ENCODE measurements at places on chromosomes 1 and 21.

DNA sequence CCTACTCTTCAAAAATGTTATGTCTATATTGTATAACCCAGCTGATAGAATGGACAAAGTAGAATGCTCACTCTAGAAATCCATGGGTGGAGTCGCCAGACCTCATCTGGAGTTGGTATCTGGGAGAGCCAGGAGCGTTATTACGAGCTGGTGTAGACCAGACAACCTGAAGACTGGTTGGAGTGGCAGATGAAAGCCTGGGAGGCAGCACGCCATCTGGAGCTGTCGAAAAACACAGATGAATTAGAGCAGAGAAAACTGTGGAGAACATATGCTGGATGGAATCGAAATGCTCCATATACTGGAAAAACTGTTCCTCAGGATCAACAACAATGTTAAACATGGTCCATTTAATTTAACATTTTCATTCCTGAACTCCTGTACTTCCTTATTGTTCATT lies 333.6 kb downstream of the KCTD3 start:
- no peak for DNase-seq

DNA sequence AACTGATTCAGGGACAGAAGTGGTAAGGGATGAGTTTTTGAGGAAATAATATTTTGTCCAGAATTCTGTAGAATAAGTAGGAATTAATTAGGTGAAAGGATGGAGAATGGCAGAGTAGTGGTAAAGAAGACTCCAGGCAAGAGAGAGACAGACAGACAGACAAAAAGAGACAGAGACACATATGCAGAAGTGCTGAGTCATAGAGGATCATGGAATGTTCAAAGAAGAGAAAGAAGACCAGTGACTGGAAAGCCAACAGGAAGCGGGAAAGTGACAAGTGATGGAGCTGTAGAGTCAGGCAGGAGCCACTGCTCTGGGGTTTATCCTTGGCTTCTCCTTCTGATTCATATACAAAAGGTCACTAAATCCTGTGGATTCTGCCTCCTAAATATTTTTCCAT lies 85.9 kb downstream of the UROD start:
- no peak for DNase-seq

DNA sequence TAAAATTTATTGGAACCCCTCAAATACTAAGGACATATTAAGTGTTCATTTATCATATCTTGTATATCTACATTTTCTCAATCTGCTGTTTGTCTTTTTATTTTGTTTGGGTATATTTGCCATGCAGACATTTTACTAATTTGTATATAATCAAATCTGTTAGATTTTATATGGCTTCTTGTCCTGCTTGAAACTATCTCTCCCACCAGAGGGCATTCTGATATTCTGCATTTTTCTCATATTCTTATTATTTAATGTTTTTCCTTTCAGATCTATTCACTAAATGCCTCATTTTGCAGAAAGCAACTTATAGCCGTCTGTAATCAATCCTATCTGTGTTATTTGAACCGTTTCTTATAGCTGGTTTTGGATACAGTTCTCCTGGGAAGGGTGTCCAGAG lies 745.5 kb downstream of the LRRIQ3 start:
- DNase-seq = no peak

- no peak for DNase-seq
Observed at GRCh38 chr1:223796210-223796609, 49.5 kb downstream of the TP53BP2 start.

DNA sequence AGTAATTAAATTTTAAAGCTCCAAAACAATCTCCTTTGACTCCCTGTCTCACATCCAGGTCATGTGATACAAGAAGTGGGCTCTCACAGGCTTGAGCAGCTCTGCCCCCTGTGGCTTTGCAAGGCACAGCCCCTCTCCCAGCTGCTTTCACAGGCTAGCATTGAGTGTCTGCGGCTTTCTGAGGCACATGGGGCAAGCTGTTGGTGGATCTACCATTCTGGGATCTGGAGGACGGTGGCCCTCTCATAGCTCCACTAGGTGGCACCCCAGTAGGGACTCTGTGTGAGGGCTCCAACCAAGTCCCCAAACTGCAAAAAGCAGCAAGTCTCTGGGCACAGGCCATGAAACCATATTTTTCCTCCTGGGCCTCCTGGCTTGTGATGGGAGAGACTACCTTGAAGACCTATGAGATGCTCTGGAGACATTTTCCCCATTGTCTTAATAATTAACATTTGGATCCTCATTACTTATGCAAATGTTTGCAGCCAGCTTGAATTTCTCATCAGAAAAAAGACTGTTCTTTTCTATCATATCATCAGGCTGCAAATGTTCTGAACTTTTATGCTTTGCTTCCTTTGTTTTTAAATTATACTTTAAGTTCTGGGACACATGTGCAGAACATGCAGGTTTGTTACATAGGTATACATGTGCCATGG lies 554.1 kb upstream of the OLFM3 start:
- DNase-seq = peak; percentile 45

DNA sequence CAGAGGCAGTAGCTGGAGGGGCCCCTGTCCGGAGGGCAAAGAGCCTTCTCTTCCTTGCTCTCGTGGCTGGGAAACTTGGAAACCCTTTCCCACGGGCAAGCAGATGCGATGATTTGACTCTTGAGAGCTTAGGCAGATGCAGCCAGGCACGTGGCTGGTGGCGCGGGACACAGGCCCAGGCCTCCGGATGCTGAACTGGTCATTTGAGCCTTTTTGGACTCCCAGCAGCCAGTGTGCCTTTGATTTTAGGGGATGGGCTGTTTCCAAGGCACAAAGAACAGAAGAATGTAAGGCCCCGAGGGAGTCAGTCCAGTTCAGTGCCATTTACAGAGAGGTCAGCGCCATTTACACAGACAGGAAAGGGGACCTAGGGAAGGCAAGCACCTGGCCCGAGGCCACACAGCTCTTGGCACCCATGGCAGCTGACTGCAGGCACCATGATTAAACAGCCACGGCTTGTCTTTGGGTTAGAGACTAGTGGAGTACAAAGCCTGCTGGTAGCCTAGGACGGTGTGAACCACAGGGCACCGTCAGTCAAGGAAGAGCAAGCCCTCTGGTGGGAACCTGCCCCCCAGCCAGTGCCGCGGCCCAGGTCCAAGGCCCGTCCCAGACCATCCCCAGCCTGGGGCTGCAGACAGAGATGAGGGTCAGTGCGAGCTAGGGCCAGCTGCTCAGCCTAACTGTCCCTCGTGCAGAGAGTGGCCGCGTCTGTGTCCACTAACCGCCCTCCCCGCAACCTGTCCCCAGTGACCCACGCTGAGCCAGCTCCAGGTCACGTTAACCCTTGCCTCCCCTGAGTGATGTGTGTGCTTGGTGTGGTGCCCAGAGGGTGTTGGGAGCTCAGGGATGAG lies 20.4 kb upstream of the CCDC27 start:
- DNase-seq = no peak

GRCh38 chr1:232602622-232603021 lies 27.3 kb downstream of the SIPA1L2 start:
- DNase-seq = no peak

DNA sequence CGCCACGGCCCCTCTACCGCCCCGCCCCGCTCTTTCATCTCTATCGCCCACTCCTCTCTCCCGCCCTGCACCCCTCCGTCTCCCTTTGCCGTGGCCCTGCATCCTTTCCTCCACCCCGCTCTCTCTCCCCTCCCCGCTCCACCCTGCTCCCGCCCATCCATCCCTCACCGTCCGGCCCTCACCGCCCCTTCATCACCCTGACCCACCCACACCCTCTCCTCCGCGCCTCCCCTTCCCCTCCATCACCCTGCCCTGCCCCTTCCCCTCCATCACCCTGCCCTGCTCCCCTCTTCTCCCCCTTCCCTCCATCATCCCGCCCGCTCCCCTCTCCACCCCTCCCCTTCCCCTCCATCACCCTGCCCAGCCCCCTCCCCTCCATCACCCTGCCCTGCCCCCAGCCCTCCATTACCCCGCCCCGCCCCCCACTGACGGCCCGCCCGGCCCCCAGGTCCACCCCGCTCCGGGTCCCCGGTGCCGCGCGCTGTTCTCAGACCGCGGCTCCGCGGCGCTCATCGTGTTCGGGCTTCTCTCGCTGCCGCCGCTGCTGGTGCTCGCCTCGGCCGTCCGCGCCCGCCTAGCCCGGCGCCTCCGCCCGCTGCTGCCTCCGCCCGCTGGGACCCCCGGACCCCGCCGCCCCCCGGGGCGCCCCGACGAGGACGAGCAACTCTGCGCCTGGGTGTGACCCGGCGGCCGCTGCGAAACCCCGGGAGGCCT lies 6.2 kb upstream of the ANKRD65 start:
- DNase-seq = no peak

GRCh38 chr1:17437580-17438317 lies 1.7 kb downstream of the RCC2 start:
- DNase-seq = peak; percentile 44
